Activated CD8-positive, alpha-beta memory T cell treated with anti-CD3 and anti-CD28 coated beads for 4 hours (primary cell): ENCODE measurements at places on chromosomes 13 and 19.
A peak's percentile ranks its signal among the peaks of the same experiment; 100 is the strongest.

- DNase-seq: no peak
These were observed 152.1 kb downstream of the URI1 start for GRCh38 chr19:30093966-30094755.

- no peak for DNase-seq
These were observed 5.6 kb downstream of the CEACAM7 start for GRCh38 chr19:41682437-41682836.

DNA sequence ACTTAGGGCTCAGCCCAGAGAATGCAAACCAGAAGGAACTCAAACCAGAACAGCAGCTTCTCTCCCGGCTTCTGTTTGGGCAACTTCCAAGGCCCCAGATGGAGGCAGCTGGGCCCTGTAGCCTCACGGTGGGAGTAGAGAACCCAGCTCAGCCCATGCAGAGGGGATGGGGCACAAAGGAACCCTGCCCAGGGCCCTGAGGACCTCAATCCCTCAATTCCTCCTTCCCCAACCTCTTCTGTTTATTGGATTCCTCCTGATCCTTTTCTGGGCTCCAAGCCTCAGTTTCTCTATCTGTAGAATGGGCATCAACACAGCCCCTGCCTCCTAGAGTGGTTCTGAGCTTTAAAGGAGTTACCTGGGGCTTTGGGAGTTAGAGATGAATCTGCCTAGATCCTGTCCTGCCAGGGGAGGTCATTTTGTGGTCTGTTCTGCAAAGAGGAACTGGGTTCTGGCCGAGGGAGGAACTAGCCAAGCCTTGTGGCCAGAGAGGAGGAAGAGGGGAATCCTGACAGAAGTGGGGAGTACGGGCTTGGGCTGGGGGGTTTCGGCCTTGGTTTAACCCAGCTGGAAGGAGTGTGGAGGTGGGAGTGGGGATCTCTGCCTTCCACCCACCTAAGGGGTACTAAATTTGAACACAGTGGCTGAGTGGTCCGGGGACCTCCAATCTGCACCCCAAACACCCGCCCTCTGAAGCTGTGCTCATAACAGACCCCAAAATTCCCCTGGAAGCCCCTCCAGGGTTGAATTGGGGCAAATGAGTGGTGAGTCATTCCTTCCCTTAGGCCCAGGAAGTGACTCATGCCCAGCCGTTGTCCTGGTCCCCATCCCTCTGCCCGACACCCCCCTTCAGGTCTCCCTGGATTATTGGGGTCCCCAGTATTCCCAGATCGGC is 2.7 kb downstream of the ADGRE5 start:
- peak; percentile 52 for DNase-seq

DNA sequence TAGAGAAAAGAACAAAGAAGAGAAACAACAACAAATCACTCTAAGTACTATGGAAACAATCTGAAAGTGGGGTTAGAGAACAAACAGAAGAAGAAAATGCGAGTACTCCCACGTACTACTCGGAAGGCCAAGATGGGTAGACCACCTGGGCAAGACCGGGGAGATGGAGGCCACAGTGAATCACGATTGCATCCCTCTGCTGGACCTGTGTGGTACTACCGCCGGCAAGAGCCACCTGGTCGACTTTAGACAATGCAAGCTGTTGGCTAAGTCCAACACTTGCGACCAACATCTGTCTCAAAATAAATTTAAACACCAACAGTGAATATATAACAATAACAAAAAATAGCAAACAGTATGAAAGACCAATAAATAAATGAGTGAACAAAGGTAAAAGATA is 45.5 kb upstream of the ZNF91 start:
- no peak for DNase-seq
